NCI-H146 (cell line): ENCODE measurements at places on chromosomes 5 and 9.

DNA sequence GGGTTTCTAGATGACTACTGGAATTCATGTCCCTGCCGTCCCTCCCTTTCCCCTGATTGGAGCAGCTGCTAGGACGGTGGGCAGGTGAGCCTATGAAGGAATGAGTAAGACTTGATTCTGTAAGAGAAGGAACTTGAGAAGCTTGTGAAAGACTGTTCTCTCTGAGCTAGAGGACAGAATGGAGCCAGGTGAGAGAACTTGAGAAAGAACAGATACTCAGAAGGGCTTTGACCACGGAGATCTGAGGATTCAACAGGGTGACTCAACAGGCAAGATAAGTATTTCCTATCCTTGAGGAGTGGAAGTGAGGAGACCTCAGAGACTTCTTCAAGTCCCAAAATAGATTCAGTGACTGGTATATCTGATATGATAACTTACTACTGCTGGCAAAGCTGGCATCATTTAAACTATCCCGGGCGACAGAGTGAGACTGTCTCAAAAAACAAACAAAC lies 41.9 kb downstream of the HSDL2 start:
- no peak for DNase-seq

DNA sequence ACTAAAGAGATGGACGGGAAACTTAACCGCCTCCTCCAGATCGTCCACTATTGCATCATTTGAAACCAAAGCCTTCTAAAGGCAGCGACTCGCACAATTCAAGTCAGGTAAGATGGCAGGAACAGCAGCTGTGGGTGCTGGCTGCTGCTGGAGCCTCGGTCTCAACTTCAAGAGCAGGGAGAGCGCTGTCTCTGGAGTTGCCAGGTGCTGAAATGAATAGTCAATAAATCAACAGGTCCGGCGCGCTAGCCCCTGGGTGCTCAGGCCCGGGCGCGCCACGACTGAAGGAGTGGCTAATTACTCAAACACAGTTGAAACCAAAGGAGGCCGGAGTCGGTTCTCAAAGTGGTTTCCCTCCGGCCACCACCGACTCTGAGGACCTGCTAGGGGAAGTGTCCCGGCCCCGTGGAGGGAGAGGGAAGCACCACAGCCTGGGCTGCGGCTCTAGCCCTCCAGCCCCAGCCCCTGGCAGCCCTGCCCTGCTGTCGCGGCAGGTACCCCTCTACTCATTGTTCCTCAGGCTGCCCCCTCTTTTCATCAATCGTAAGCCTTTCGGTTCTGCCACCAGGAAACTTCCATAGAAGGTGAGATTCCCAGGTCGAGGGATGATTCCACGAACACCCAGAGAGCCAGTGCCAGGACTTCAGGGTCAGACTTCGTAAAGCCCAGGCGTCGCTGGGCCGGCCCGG lies 804 bp downstream of the TTC39B start:
- peak; percentile 93 for DNase-seq

DNA sequence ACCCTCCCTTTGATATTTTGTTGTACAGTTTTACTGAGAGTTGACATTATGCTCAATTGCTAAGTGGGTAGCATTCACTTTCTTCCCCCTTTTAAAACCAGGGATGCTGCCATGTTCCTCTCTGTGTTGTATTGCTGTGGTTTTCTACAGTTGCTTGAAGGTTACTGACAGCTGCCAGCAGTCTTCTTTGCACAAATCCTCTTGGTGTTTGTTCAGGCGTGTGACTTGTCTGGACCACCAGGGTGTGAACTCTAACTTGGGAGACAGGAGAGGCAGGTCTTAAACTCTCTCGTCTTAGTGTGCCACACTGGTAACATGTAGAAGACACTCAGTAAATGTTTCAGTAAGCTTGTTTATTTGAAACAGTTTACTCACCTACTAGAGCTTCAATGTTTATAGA lies 25.1 kb downstream of the SLC44A1 start:
- DNase-seq = no peak

GRCh38 chr5:24381861-24382489 lies 262.8 kb downstream of the CDH10 start:
- no peak for DNase-seq

DNA sequence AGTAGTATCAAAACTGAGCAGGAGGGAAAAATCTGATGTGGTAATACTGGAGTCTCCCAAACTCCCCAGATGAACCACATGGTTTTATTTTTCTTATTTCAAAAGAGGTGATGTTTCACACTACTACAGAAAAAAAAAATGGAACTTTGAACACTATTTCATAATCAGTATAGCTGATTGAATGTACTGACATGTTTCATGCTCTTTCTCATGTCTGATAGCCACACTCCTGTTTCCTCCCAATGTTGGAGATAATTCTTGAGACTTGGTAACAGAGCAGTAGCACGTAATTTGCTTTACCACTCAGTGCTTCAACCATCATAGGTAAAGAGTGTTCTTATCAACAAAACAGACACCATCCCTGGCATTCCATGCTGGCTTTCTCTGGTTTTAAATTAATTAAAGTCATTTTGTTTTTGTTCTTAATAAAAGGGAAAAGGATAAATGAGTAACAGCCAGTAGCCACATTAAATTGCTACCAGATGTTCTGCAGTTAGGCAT lies 85.2 kb downstream of the MUSK start:
- no peak for DNase-seq

DNA sequence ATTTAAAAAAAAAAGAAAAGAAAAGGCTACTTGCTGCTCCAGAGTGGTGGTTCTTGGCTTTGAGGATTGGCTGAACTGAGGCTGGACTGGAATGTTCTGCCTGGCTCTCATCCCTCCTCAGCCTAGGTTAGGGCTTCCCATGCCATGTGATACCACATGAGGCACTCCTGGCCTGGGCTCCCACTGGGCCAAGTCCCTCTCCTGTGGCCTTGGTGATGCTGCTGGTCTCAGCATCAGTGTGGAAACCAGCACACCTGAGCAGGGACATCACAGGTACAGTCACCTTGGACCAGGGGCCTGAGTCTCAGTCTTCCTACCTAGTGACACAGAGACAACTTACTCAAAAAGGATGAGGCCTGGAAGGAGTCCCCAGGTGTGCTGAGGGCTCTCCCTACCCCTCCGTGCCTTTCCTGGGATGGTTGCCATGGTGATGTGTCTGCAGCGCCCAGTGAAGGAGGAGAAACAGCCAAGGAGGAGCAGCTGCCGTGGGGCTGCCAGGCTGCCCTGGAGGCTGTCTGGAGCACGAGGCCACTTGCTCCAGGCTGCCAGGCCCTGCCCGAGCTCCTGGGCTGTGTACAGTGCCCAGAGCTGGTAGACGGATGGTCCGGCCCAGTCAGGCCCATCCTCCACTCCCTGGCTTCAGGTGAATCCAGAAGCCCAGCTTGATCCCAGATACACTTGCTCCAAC lies 71.0 kb downstream of the WNK2 start:
- no peak for DNase-seq

DNA sequence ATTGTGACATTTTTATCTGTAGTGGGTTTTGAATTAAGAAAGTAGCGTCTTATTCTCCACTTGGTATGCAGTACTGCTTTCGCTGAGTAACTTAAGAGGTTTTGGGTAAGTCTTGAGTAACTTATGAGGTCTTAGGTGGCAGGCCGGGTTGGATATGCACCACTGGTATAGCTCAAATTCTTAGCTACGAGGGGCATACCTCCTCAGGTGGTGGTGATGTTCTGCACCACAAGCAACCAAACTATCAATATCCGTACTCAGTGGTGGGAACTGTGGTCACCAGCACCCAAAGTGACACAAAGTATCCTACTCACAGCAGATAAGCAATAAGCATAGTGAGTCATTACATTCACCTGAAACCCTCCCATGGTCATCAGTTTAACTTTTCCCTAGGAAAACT lies 13.7 kb downstream of the SMC2 start:
- DNase-seq = no peak

GRCh38 chr5:132480042-132480441 lies 10.5 kb downstream of the IRF1 start:
- no peak for DNase-seq

DNA sequence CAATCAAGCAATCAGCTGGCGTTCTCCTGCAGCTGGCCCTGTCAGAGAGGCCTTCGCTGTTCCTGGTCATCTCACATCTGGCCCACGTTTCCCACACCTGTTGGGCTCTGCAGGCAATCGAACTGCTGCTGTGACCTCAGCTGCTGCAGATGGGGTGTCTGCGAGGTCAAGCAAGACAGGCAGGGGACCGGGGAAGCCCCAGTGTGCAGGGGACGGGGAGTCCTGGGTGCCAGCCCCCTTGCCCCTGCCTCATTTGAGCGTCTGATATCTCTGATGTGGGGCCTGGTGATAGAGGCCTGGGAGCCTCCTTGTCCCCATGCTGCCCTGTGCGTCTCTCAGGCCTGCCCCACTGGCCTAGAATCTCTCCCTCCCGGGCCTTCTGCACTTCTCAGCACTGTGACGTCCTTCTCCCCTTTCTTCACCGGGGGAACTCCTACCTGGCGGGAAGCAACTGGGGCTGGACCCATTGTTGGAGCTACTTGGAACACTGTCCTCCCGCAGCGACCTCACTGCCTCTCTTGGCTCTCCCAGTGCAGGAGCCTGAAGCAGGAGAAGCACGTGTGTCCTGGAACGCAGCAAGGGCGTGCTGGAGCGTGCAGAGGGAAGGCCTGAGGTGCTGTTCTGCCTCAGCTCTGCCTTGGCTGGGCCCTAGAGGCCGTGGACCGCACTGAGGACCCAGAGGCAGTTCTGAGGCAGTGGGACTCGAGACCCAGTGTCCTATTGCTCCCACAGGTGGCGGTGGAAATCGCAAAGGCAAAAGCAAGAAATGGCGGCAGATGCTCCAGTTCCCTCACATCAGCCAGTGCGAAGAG lies 3.9 kb downstream of the GRK6 start:
- no peak for DNase-seq

DNA sequence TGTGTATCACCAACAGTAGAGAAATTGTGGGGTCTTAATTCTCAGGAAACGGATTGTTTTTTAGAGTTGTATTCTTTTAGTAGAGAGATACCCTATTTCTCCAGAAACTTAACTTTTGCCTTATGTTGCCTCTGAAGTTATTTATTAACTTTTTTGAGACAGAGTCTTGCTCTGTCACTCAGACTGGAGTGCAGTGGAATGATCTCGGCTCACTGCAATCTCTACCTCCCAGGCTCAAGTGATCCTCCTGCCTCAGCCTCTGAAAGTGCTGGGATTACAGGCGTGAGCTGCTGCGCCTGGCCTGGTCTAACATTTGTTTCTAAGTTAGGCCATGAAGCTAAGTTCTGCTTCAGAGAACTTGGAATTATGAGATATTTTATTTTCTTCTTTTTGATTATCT lies 75.0 kb downstream of the CFAP95 start:
- no peak for DNase-seq

GRCh38 chr9:120474591-120475243 lies 105.2 kb downstream of the CDK5RAP2 start:
- DNase-seq = no peak

DNA sequence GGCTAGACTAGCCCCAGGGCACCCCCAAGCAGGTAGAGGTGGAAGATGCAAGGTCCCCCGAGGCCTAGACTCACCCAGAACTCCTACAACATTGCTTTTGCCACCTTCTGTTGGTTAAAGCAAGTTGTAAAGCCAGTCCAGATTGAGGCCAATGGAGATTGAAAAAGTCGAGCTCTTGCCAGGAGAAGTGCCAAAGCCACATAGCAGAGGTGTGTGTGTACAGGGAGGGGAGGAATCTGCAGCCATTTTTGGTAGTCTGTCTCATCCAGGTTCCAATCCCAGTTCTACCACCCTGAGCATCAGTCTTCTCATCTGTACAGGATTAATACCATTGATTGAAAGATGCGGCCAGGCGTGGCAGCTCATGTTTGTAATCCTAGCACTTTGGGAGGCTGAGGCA lies 12.3 kb upstream of the URM1 start:
- DNase-seq = no peak

- DNase-seq = no peak
These were observed 166.4 kb upstream of the SPRY4 start for GRCh38 chr5:142491270-142491669.

DNA sequence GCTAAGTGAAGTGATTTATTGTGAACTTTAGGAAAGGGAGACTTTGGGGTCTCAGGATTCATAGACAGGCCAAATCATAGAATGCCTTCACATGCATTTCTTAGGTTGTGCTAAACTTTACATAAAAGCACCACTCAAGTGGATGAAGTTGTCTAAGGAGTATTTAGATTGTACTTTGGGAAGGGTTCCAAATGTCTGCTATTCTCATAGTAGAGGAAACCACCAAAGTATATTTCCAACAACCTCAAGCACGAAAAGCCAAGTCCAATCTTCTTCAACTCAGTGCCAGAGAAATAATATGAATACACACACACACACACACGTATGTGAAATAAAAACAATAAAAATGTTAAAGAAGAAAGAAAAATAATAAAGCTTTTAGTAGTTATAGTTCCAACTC lies 41.8 kb downstream of the ENC1 start:
- no peak for DNase-seq

DNA sequence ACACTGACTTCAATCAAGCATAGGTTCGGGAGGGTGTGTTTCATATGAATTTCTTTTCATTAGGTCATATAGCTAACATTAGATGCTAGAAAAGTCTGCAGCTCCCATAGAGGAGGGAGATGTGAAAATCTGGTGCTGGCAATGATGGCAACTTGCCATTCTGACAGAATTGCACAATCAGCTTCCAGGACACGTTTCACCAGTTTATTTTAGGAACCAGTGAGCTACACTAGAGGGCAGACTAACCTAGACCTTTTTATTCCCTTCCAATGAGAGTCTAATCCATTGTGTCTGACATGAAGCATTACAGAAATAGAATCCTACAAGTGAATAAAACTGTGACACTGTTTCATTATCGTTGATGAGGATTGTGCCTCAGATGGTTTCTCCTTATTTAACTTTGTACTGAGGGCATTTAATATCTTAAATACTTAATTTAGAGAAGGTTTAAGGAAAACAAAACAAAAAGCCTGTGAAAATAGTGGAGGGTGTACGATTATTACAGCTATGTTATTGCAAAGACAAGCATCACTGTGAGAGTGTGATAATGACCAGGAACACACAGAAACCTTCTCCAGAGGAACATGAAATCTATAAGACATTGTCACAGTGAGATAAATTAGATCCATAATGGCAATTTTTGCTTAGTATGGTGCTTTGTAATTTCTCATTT lies 363.3 kb upstream of the RPS23 start:
- DNase-seq = peak; percentile 12

GRCh38 chr5:103355579-103355978 lies 97.0 kb downstream of the MACIR start:
- no peak for DNase-seq

GRCh38 chr5:21931116-21931515 lies 922.0 kb downstream of the CDH12 start:
- peak; percentile 23 for DNase-seq
